Muscle of back (tissue), 13 donors: ENCODE measurements at places on chromosomes 3 and 15. TPM values are rescaled to one million over a fixed set of nuclear protein-coding genes. Genes with fewer than 3 reads are reported as not detected.

SUCNR1 gene
- polyA plus RNA-seq: 0.05 TPM

ZNF620 gene
- 2.4 TPM for polyA plus RNA-seq

DNA sequence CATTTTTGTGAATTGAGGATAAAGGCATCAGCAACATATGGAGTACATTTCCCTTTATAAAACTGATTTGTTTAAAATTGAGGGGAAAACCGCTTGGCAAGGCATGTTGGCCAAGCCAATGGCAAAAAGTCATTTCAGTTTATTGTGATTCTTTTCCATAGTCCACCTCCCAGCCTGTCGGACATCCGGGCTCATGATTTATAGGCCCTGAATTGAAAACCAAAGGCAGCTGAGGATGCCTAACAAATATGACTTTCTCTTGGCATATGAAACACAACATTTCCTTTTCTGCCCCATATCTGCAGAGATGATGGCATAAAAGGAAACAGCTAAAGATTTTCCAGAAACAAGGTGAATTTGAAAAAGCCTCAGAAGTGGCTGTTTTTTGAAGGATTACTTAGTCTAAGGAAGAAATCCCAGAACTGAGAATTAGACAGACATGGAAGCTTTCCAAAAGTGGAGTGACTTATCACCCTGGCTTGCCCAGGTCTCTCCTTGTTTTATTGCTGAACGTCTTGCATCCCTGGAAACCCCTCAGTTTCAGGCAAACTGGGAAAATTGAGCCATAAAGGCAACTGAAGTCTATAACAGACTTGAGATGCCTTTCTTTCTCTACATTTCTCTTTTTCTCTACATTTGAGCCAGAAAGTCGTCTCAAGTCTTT lies 74.0 kb downstream of the COL8A1 start:
- no peak for DNase-seq

GMPPB gene
- 8.3 TPM for polyA plus RNA-seq

CCR3 gene
- polyA plus RNA-seq: not detected

- DNase-seq: no peak
Measured at GRCh38 chr3:66435989-66436388, 64.8 kb downstream of the LRIG1 start.

DNA sequence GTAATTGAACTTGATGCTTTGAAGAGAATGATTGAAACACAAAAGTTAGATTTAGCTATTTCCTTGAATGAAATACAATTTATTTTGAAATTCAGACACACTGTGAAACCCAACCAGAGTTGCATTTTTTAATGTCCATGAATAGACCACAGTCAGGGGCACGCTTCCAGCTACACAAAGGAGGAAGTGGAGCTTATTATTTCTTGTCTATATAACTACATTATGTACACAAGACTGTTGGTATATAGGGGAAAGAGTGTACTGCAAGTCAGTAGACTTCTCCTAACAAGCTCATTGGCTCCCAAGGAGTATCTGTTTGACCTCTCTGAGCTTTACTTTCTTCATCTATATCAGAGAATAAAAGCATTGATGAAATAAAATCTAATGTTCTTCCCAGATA lies 326.2 kb downstream of the RYR3 start:
- DNase-seq: no peak

SLC24A5 gene
- 1.3 TPM for polyA plus RNA-seq

GRCh38 chr15:80796407-80796806 lies 17.2 kb downstream of the CEMIP start:
- no peak for DNase-seq

- DNase-seq: no peak
Measured at GRCh38 chr3:20064387-20064786, 24.1 kb downstream of the KAT2B start.

CORO2B gene
- 4.9 TPM for polyA plus RNA-seq

GRCh38 chr15:61840090-61840489 lies 220.2 kb downstream of the VPS13C start:
- no peak for DNase-seq

DNA sequence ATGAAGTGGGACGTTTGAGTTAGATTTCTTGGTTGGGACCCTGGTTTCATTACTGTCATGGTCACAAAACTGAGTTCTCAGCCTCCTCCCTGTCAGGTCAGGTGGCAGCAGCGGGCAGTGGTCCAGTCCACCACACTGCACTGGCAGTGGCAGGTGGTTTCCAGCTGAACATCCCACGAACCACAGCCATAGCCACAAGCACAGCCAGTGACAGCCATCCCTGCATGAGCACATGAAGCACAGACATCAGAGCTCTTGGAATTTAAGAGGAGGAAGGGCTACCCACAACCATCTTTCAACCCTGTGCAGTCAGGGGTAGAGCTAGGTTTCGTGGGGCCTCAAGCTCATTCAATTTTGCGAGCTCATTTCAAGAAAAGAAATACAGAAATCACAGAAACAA lies 1.5 kb downstream of the RETNLB start:
- no peak for DNase-seq

GRCh38 chr3:117408811-117409210 lies 699.2 kb downstream of the TUSC7 start:
- DNase-seq: no peak

DNA sequence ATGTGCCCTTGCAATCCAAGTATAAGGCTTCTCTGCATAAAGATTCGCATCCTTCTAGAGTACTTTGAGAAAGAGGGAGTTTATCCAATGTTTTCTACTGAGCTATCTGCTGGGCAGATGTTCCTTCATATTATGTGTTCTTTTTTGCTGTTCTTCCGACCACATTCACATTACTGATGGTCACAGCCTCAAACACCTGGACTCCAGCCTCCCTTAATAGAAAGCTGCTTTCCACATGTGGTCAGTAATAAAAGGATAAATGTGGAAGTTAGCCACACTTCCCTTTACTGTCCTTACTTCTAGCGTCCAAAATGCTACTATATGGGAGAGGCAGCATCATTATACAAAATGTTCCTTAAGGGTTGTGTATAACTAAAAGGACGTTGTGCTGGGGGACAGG lies 116.9 kb downstream of the CD47 start:
- peak; percentile 69 for DNase-seq

CCR1 gene
- 4.2 TPM for polyA plus RNA-seq

GRCh38 chr15:77546870-77547269 lies 85.8 kb downstream of the LINGO1 start:
- no peak for DNase-seq

C3orf70 gene
- polyA plus RNA-seq: 4.9 TPM

- no peak for DNase-seq
Measured at GRCh38 chr3:30470496-30470895, 135.9 kb upstream of the TGFBR2 start.

CACNA1D gene
- polyA plus RNA-seq: 1.8 TPM

DNA sequence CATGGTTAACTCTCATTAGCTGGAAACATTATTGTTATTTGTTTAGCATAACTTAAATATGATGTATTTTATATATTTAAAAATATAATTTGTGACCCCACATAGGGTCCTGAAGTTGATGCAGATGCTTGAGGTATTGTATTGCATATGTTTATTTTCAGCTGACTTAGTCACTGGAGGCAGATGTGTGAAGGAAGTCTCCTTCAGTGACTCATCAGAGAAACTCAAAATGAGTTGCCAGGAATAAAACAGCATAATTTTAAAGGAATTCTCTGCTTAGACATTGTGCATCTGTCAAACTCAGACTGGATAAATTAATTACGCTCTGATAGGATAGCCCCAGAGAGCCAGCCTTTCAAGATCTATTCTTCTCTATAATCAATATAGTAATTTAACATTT lies 7.9 kb upstream of the OR4F6 start:
- peak; percentile 41 for DNase-seq

DNA sequence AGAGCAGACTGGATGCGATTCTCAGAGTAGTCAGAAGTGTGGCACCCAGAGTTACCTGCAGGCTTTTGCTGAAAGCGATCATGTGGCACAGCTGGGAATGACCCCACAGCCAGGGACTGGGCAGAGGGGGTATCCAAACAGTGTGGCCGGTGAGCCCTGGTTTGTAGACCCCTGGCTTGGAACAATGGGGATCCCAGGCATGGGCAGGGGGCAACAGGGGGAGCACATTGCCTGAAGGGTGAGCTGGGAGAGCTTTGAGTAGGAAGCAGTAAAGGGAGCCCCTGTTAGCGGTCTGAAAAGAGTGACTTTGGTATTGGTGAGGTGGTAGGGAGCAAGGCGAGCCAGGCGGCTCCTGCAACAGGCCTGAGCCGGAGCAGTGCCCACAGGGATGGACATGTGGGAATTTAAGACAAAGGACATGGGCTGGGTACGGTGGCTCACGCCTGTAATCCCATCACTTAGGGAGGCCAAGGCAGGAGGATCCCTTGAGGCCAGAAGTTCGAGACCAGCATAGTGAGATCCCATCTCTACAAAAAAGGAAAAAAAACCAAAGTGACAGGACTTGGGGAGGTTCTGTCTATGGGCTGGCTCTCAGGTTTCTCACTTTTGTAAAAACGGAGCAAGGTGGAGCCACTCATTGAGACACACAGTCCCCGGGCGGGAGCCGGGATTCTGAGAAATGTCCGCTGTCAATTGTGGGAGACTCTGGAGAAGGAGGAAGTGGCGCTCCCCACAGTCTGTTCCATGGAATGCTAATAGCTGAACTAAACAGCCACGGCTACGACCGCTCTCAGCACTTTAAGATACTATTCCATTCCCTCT lies 223.8 kb upstream of the LYSMD4 start:
- DNase-seq: no peak

- no peak for DNase-seq
Measured at GRCh38 chr3:144645300-144645699, 673.7 kb downstream of the DIPK2A start.

DNA sequence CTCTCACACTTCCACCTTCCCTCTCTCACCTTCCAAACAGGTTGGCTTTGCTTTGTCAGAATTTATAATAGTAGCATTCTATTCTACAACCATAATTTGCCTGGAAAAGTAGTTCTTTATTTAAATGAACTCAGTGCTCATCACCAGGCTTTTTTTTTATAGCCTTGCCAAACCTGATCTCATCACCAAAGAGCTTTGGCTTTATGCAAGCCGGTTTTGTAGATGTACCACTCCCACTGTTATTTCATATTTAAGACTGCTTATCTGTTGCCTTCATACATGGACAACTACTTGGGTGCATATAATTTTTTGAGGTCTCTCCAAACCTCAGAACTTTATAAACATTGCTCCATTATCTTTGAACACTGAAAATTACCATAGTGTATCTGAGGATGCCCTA lies 246.1 kb upstream of the PPP2R3A start:
- DNase-seq: no peak

DNA sequence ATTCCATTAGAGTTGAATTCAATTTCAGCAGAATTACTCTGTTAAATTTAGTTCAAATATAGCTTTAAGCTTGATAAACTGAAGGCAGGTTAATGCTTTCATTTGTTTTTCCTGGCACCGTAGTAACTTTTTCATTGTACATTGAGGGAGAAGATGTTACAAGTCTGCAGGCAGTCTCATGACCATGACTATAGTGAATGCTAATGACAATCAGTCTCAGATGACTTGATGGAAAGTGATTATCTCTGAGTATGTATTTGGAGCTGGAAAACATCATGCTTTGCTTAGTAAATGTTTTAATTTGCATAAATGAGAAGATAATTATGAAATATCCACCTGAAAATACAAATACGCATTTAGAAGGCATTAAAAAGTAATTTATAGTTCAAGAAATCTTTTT lies 16.0 kb upstream of the RNF7 start:
- no peak for DNase-seq

DNA sequence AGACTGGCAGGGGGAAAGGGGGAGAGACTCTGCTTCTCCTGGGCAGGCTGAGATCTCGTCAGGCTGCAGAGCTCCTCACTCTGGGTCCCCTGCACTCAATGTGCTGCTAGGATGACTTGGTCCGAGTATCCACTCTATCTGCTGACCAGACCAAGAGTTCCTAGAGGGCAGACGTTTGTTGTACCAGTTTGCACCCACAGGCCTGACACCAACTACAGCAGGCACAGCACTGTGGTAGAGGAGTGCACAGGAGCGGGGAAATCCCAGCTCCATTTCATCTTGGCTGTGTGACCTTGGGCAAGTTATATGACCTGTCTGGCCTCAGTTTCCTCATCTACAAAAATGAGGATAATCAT lies 29.0 kb downstream of the CCDC12 start:
- DNase-seq: no peak

SLC22A13 gene
- polyA plus RNA-seq: 0.20 TPM

DNA sequence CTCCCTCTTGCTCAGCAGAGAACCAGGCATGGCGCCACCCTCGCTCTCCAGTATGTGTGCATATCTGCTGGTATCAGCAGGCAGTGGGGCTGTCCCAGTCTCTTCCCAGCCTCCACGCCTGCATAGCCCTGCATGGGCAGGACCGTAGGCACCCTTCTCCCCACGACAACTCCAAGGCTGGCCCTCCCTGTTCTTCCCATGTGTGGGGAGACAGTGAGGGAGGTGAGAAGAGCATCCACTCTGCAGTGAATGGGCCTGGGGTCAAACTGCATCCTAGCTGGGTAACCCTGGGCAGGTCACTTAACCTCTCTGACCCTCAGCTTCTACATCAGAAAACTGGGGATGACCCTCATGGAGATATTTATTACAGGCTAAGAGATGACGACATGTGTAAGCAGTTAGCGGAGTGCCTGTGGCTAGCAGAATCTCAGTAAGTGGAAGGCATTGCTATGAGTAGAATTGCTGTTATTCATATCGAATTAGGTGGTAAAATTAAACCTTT lies 13.3 kb upstream of the SSUH2 start:
- DNase-seq: no peak
